ENCODE measurements at places on chromosomes 1 and 21.

DNA sequence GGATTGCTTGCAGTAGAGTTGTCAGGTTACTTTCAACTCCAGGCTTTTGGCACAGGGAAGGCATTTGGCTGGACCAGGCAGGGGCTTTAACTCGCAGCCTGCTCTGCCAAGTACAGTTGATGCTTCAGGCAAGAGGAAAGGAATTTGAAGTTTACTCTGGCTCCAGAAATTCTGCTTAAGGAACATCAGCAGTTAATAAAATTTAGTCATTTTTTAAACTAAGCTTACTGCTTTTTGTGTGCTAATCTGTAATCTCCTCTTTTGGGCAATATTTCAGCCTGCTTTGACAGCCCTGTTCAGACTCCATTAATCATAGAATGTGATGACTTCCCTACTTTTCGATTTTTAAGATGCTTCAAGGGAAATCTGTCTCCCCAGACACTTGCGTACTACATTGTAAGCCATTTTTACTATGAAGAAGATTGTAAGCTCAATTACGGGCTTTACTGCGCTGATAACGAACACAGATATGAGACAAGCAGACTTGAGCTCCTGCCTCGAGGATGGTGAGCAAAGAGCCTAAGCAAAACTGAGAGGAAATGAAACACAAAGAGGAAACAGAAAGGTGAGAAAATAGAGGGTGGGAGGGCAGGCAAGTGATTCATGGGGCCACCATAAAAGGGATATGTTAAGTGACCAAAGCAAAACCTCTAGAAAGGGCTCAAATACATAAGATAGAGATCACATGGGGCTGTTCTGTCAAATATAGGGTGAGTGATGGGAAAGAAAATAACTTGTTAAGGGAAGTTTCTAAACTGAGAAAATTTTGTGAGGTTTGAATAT, 76.6 kb upstream of the VAV3 start:
- DNase-seq: no peak

DNA sequence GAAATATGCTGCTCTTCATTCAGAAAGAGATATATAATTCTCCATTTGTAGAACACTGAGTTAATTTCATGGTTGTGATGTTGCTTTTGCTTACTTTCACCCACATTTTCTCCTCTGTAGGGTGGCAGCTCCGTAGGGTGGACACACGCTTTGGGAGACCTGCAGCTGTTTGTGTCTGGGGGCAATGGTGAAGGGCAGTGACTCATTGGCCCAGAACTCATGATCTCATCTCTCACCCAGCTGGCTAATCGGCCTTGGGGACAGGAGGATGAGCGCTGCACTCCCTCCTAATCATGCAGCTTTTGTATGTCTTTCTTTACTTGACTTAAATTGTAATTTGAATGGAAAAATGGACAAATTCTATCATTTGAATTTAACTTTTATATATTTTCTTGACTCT, 9.6 kb downstream of the DISC1 start:
- DNase-seq: no peak

GRCh38 chr1:161902182-161902581, 121.5 kb downstream of the OLFML2B start:
- no peak for DNase-seq

DNA sequence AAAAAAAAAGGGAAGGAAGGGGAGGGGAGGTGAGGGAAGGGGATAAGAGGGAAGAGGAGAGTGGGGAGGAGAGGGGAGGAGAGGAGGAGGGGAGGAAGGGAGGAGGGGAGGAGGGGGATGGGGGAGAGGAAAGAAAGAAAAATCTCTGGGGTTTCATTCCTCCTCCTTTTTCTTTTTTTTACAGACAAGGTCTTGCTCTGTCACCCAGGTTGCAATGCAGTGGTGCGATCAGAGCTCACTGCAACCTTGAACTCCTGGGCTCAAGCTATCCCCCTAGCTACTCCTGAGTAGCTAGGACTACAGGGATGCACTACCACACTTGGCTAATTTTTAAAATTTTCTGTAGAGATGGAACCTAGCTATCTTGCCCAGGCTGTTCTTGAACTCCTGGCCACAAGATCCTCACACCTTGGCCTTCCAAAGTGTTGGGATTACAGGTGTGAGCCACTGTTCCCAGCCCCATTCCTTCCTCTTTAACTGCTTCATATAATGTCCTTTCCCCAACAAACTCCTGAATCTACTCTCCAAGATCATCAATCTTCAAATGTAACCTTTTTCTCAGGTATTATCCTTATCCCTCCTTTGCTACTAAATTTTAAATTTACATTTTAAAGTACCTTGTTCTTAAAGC, 23.2 kb downstream of the GON4L start:
- no peak for DNase-seq

DNA sequence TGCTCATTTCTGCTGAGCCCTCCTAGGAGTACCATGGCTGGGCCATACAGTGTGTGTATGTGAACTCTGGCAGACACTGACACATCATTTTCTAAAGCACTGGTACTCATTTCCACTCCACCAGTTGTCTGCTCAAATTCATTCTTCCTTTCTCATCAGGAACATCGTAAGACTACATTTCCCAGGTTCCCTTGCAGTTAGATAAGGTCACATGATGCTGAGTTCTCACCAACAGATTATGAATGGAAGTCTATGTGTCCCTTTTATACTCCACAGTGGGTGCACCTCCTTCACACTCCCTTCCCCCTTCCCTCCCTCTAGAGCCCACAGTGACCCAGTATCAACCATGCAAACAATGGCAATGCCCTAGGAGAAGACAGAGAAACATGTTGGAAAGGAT, 38.3 kb upstream of the PAX7 start:
- DNase-seq: no peak

GRCh38 chr21:27114111-27114510, 147.2 kb upstream of the ADAMTS5 start:
- no peak for DNase-seq

DNA sequence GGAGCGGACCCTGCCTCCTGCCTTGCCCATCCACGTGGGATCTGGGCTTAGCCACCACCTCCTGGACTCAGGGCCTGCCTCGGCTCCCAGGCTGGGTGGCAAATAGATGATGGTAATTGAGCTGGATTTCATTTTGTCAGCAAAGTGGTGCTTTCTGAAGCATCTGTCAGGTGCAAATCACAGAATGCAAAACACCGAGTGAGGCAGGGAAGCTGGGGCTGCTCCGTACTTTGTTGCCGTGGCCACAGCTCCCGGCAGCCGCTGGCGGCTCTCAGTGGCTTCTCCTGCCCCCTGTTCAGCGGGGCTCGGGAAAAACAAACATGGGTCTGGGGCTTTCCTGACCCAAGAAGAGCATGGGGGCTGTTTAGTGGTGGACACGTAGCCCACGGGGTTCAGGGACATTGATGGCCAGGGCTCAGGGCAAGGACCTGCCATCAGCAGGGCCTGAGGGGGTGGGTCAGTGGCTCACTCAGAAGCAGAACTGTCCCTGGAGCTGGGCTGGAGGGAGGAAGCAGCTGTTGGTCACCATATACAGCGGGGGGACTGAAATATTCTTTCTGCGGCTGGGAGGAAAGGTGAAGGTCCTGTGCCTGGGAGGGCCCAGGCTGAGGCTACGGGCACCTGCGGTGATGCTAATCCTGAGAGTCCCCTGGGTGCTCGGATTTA, 130.0 kb upstream of the VAMP3 start:
- no peak for DNase-seq

GRCh38 chr1:23897083-23897482, 16.1 kb downstream of the CNR2 start:
- no peak for DNase-seq

- DNase-seq: no peak
Observed at GRCh38 chr1:110426854-110427253, 19.4 kb upstream of the LAMTOR5 start.

DNA sequence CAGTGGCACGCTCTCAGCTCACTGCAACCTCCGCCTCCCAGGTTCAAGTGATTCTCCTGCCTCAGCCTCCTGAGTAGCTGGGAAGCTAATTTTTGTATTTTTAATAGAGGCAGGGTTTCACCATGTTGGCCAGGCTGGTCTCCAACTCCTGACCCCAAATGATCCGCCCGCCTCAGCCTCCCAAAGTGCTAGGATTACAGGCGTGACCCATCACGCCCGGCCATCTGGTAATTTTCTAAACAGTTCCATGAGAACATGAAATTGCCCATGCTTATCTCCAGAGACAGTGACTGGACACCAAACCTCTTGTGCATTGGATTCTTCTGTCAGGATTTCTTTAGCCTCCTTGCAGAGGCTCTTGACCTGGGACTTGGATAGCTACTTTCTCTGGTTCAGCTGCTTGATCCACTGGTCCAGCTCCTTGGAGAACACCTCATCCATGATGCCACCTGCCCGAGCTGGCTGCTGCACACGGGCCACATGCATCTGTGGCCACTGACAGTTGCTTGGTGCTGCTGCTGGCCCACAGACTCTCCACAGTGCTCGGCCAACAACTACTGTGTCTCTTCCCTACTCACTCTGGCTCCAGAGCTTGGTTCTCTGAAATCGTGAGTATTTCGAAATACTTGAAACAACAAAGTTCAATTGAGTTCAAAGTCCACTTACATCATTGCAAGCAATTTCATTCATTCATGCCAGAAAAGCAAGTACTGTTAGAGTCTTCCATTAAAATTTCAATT, 40.0 kb upstream of the CTPS1 start:
- no peak for DNase-seq

DNA sequence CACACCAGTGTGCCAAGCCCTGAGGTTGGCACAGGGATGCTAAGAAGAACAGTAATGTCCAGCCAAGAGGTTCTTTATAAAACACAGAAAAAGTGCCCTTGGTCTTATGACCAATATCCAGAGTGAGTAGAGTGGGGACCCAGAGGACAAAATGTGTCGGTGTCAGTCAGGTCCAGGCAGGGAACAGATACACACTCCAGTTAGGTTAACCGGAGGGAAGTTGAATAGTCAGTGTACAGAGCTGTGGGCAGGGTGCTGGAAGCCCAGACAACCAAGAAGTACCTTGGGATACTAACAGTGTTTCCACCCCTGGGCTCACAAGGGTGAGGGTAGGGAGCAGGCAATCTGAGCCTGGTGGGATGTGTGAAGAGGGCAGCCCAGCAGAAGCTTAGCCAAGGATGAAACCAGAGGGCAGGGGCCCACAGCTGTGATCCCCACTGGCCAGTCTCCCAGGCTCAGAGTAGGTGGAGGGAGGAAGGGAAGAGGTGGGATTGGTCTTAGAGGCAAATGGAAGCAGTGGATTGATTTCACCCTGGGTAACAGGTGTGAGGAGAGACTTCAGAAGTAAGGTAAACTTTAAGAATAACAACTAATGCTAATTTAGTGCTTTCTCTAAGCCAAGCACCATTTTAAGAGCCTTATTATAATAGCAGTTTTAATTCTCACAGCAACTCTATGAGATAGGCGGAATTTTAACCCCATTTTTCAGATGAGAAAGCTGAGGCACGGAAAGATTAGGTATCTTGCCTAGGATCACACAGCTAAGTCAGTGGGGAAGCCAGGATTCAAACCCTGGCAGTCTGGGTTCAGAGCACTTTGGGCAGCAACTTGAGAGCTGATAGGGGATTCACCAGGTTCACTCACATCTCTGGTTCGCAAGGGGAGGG, 143.4 kb upstream of the HOOK1 start:
- DNase-seq: no peak

DNA sequence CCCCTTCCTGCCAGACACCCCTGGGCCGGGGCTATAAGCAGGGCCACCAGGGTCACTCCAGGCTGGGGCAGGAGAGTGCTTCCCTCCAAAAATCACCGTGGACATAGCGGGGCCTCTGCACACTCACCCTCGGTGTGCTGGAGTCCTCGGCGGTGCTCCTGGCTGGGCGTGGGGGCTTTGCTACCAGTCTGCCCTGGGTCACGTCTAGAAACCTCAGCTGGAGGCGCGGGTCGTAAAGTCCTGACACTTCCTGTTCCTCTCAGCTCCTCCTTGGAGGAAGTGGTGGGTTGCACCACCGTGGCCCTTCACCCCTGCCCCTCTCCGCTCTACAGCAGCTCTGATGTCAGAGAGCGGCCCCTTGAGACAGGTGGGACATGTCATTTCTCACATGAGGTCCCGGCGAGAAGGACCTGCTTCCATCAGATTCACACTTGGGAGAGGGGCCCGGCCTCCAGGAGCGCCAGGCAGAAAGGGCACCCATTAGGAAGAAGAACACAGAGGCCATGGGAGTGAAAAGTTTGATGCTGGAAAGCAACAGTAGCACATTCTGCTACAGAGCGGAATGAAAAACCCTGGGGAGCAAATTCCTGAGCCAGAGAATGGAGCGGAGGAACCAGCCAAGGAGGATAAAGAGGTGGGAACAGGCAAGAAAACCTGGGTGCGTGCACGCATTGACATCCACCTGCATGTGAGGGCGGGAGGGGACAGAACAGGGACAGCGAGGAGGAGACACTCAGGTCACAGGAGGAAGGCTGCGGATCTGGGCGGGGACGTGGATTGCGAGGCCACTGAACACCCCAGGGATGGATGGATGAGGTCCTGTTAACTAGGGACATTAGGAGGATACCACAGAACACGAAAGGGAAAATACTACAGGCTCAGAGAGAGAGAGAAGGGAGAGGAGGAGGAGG, at the start of gene ITGB2:
Gene ITGB2, minus strand, starts transcription at position 206 of the 911 bp plus-strand sequence. CDS start 10,117 bp downstream, outside the sequence.
- no peak for DNase-seq

GRCh38 chr1:209505044-209505443, 78.5 kb upstream of the CAMK1G start:
- no peak for DNase-seq

- DNase-seq: no peak
Observed at GRCh38 chr1:51517361-51518032, 1.6 kb downstream of the EPS15 start.

DNA sequence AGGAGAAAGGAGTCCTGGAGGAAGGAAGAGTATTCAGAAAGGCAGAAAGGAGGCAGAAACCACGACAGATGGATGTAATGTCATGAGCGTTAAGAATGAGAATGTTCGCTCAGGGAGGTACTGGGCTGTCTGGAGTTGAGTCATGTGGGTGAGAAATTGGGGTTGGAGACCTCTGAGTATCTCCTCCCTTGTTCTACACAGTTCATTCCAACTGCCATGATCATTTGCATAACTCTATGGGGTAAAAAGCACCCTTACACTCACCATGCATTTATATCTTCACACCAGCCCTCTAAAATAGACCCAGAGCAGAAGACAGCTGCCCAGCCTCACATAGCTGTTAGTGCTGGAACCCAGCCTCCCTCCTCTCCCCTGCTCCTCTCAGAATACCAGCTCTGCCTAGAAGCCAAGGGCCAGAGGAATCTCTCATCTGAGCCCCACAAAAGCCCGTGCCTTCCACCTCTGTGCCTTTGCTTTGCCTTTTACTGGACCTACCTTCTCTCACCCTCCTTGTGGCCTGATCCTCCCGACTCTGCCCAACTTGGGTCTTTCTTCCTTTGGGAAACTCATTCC, 85.2 kb downstream of the BEND5 start:
- no peak for DNase-seq

DNA sequence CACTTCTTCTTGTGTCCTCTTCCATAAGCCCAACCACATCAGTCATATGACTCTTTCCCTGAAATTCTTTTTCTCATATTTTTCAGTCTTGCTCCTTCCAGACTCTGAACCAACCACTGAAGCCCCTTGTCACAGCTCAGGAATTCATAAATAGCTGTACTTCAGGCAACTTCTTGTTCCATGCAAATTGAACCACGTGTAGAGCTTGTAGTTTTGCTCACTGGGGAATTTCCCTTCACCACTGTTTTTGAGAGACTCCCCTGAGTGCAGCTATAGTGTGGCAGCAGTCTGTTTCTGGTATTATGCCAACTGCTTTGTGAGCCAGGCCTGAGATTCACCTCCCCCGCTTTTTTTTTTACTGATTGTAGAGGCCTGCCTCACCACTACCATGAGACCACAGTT, 150.3 kb upstream of the SPAG17 start:
- no peak for DNase-seq

All from iPS-NIHi11 (cell line).